ENCODE measurements at places on chromosomes 4 and X. TPM values are rescaled to one million over a fixed set of nuclear protein-coding genes. Genes with fewer than 3 reads are reported as not detected.
A peak's percentile ranks its signal among the peaks of the same experiment; 100 is the strongest.

DNA sequence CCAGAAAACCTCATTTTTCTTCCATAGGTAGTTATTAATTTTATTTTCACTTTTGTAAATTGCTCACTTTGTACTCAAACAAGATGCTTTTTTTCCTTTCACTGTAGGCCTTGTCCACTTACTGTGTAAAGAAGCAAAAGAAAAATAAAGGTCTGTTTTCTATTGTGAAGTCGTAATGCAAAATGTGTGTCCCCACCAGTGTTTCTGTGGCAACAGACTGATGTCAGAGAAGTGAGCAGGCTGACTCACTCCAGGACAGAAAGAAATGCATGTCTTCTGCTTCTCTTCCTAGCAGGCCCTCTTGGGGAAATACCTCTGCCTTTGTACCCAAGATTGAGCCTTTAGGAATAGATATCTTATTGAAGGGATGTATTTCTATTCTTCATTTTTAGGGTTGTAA lies 30.3 kb downstream of the INPP4B start:
- no peaks in the 10 kb centered on the region for H3K36me3 ChIP-seq
- H3K4me1 ChIP-seq: peaks cover 21% of the 10 kb centered on the region
- peak; percentile 17 for DNase-seq
- no peak overlapping the region for H3K4me3 ChIP-seq
- H3K27ac ChIP-seq: no peak overlapping the region
- no peaks in the 10 kb centered on the region for H3K27me3 ChIP-seq

DNA sequence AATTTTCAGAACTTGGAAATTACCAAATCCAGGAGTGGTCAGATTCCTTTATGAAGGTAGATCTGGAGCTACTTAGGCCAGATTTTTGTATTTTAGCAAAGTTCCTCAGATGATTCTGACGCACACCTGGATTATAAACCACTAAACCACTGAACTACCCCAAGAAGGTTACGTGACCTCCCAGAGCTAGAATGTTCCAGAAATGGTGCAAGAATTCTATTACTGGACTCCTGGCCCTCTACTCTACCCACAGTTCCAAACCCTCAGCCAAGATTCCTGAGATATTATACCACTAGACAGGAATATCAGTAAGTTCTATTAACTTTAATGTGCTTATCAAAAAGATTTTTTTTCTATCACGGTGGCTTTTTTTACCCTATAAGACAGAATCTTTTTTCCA lies 67.1 kb downstream of the ABCG2 start:
- H3K27ac ChIP-seq: no peak overlapping the region
- H3K4me3 ChIP-seq: no peak overlapping the region
- H3K36me3 ChIP-seq: no peaks in the 10 kb centered on the region
- H3K27me3 ChIP-seq: peaks cover 8% of the 10 kb centered on the region
- no peak for DNase-seq

GRCh38 chr4:7255996-7256395 lies 63.7 kb downstream of the SORCS2 start:
- H3K36me3 ChIP-seq: no peaks in the 10 kb centered on the region
- H3K4me3 ChIP-seq: no peak overlapping the region
- no peaks in the 10 kb centered on the region for H3K27me3 ChIP-seq
- no peaks in the 10 kb centered on the region for H3K4me1 ChIP-seq
- no peak overlapping the region for H3K27ac ChIP-seq

- H3K27me3 ChIP-seq: no peaks in the 10 kb centered on the region
- no peaks in the 10 kb centered on the region for H3K36me3 ChIP-seq
- no peak overlapping the region for H3K27ac ChIP-seq
These were observed 211.6 kb upstream of the TAPT1 start for GRCh38 chr4:16437836-16438235.

DNA sequence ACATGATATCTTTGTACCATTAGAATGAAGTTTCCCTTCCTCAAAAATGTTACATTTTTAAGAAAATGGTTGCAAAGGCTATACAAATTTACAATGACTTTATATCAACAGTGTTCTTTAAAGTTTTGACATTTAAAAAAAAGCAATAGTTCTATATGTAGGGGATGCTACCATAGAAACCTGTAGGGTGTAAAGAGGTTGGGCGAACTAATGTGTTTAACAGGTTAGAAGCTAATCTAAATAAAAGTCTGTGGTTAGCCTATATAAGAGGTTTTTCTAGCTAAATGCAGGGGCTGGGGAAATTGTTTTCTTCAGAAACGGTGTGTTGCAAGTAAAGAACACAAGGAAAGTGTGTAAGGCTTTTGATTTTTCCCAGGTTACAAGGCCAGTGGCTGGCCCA lies 73.3 kb downstream of the GBA3 start:
- H3K4me3 ChIP-seq: no peak overlapping the region
- H3K27ac ChIP-seq: no peak overlapping the region
- no peak for DNase-seq
- no peaks in the 10 kb centered on the region for H3K36me3 ChIP-seq

PPP1R2C gene
- not detected for total RNA-seq
